RWPE2 (cell line): ENCODE measurements at places on chromosomes 2 and 18.
A peak's percentile ranks its signal among the peaks of the same experiment; 100 is the strongest.

GRCh38 chr2:13227578-13227977 lies 510.8 kb downstream of the TRIB2 start:
- no peak for DNase-seq

- no peak for DNase-seq
Measured at GRCh38 chr18:25326361-25326952, 25.5 kb downstream of the ZNF521 start.

DNA sequence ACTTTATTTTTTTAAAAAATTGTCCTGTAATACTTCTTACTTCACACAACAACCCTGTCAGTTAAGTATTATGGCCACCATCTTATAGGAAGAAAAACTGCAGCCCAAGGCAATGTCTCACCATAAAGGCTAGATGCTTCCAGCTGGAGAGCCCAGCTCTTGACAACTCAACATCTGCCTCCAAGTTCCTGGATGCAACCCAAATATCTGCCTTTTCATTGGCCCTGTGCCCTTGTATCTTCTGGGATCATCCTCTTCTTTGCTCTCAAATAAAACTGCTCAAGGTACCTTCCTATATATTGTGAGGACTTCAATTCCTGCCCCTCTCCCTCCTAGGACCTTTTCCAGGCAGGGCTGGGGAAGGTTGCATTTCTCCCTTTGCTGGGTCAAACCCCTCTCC lies 69.5 kb downstream of the BIN1 start:
- no peak for DNase-seq

DNA sequence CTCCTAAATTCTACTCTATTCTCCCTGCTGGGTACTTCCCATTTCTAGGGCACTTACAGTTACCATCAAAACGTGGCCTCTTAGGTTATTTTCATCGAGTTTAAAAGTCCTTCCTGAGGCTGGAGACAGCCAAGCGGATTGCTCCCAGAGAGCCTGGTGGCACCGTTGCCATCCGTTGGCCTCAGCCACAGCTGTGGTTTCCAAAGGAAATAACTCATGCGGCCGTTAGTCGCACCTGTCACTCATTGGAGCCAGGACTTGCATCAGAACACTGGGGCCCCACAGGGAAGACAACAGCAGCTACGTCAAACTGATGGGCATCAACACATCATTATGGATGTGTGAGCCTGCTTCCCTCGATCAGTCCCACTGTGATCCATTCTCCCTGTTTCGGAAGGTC lies 453.4 kb downstream of the BCL11A start:
- DNase-seq: no peak

GRCh38 chr2:187549193-187549592 lies 5.0 kb downstream of the TFPI start:
- no peak for DNase-seq

DNA sequence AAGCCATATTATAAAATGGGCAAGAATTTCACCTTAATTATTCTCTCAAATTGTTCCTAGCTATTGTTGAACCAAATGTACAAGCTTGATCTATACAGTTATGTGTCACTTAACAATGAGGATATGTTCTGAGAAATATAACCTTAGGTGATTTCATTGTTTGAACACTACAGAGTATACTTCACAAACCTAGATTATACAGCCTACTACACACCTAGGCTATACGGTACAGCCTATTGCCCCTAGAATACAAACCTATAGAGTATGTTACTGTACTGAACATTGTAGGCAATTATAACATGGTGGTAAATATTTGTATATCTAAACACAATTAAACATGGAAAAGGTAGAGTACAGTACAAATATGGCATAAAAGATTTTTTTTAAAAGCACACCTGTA lies 42.9 kb upstream of the MMADHC start:
- no peak for DNase-seq

DNA sequence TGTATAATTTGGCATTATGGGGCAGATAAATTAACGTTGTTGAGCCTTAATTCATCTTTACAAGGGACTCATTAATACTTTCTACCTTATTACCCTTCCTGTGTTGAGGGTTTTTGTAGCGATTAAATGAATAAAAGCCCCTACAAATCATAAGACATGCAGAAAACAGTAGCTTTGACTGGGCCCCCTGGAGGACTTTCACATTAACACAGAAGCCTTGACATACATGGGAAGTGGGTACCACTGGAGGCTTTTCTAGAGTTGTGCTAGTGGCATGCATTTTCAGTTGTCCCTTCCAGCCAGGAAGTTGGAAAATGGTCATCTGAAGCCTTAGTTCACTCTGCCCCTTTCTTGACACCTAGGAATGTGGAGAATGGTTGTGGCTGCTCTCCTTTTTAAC lies 30.2 kb downstream of the MTA3 start:
- no peak for DNase-seq

DNA sequence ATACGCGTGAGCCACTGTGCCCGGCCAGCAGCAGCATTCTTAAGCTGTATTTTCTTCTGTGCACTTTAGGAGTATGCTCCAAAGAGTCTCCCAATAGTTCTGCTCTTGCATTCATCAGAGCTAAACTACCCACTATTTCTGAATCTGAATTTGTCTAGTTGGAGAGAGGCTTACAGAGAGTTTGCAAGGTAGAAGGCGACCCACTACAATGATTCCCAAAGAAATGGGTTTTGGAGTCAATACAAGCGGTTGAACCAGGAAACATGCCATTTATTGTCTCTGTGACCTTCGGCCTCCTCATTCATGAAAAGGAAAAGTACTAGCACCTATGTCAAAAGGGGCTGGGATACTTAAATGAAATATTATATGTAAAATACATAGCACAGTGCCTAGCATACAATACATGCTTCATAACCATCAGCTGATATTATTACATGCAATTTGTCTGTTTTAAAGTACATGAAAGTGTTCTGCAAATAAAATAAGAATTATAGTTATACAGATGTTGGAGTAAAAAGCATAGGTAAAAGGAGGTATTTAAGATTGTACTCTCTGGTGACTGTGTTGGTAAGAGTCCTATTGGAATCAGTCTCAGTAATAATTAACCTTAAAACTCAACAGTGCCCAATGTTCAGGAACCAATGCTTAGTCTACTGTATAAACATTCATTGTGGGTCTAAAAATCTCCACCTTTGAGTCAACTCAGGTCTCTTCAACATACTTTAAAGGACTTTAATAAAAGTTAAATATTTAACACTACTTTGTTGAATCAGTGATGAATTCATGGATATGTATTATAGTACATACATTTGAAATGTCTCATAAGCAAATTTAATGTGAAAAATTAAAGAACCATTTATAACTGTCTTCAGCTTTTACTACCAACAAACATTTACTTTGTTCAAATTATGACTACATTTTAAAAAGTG lies 89.8 kb upstream of the GRB14 start:
- no peak for DNase-seq

- no peak for DNase-seq
Measured at GRCh38 chr2:60294901-60295635, 258.4 kb downstream of the BCL11A start.

DNA sequence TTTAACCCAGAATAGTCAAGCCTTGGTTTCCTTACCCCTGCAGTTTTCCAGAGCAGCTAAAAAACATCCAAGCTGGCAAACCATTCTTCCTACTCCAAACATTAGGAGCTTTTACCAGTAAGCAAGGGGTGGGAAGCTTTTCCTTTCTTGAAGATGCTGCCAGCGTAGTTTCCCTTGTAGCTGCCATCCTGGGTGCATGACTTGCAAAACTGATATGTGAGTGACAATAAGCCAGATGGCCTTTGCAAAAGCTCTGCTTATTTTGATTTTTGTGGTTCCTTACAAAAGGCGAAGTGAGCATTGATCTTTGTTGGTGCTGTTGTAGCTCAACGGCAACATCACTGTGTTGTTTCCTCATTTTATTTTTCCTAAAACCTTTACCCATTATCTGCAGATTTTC lies 138.8 kb downstream of the WDSUB1 start:
- no peak for DNase-seq

GRCh38 chr2:121529439-121530211 lies 1.1 kb upstream of the RNU4ATAC start:
- DNase-seq: no peak

DNA sequence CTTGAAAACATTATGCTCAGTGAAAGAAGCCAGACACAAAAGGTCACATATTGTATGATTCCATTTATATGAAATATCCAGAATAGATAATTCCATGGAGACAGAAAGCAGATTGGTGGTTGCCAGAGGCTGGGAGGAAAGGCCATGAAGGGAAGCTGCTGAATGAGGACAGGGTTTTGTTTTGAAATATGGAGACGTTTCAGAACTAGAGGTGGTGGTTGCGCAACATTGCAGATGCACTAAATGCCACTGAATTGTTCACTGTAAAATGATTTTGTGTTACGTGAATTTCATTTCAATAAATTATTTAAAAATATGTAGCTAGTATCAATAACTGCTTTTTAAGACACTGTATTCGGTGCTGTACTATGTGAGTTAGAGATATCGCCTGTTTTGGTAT lies 101.7 kb upstream of the ZNF236 start:
- DNase-seq: no peak

DNA sequence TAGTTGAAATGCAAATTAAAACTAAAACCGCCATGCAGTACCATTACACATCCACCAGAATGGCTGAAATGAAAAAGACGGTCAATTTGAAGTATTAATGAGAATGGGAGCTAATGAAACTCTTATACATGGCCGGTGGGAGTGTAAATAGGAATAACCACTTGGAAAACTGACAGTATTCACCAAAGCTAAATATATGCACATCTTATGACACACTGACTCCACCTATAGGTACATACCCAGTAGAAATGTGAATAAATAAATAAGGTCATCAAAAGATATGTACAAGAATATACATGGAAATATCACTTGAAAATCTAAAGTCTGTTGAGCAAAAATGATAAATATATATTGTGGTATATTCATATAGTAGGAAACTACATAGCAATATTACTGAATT lies 57.7 kb downstream of the CWC22 start:
- DNase-seq: no peak

- DNase-seq: no peak
Measured at GRCh38 chr18:66124394-66124793, 373.6 kb downstream of the CDH7 start.

GRCh38 chr2:151632993-151633565 lies 101.2 kb downstream of the NEB start:
- DNase-seq: no peak

GRCh38 chr2:221235941-221236340 lies 336.2 kb downstream of the EPHA4 start:
- no peak for DNase-seq

DNA sequence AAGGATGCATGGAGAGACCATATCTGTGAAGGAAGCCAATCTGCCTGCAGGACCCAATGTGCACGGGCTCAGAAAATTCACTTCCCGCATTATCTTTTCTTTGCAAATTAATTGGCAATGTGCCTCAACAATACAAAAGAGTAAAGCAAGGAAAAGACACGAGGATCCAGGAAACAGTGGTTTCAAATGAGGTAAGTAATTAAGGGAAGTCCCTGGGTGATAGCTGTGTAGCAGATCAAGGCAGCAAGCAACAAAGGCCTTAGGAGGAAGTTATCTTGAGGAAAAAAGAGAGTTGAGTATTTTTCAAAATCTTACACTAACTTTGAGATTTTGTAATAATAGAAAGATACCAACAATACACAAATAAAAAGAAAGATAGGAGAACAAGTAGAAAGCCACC lies 44.3 kb upstream of the TGIF1 start:
- DNase-seq: no peak

GRCh38 chr18:5998907-5999306 lies 103.6 kb upstream of the TMEM200C start:
- DNase-seq: no peak

- no peak for DNase-seq
Measured at GRCh38 chr2:202038471-202039277, 5.0 kb downstream of the FZD7 start.

- DNase-seq: no peak
Measured at GRCh38 chr2:2791031-2791430, 460.0 kb upstream of the MYT1L start.

DNA sequence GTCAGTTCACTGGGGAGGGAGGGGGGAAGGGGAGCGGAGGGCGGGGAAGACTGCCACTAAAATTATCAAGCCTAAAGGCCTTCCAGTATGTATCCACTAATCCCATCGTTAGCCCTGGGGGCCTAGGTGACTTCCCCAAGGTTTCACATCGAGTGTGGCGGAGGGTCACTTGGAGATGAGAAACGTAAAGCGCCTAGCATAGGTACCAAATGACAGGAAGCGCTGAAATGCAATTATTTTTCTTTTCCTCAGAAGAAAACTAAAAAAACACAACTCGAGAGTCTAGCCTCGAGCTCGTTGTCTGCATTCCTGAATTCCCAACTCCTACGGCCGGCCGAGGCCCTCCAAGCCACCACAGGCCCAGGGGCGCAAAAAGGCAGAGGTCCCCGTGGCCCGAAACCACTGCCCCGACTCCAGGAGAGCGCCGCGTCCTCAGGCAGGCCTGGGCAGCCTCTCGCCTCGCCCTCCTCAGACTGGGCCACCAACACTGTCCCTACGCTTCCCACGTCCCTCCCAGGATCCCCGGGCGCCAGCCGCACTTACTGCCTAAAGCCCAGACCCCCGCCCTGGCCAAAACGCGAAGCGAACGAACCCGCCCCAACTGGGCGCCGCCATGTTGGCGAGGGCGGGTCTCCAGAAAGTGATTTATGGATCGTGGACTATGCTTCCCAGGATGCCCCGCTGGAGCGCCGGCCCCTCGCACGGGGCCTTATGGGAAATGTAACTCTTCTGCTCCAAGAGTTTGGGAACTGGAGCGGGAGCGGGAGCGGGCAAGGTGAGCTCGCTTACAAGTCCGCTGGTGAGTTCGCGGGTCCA lies at the start of gene USP40:
Gene USP40 (minus strand): TSS at position 642 of the 816 bp plus-strand sequence. CDS start 1,228 bp downstream, outside the sequence.
- peak; percentile 82 for DNase-seq

DNA sequence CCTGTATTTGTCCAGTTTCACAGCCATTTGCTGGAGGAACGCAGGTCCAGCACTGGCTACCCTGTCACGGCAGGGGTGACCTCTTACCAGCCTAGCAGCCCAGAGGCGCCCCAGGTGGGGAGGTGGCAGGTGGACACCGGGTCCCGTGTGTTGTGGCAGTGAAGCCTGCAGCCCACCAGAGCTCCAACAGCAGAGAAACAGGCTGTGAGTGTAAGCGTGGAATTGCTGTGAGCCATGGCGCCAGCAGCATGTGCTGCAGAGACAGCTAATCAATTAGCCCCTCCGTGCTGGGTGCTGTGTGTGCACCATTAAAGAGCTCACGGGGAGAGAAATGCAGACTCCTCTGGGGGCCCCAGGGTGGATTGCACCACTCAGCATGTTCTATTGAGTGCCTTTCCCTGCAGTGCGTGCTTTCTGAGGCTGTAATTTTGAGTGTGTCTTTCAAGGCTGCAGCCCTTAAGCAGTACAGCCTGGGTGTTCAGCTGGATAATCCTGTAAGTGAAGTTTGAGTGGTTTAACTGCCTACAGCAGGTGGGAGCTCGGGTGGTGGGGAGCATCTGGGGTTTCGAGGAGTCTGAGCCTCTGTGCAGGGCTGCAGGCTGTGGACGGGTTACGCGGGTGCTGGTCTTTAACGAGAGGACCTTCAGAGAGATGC lies 15.9 kb downstream of the RTP5 start:
- DNase-seq: no peak

GRCh38 chr2:109479804-109480203 lies 134.0 kb downstream of the SEPTIN10 start:
- DNase-seq: no peak
